Activated CD4-positive, alpha-beta T cell treated with anti-CD3 and anti-CD28 coated beads, Interleukin-2, amount 50 U/mL, for 1 hour (primary cell): ENCODE measurements at places on chromosomes 7 and 10.

DNA sequence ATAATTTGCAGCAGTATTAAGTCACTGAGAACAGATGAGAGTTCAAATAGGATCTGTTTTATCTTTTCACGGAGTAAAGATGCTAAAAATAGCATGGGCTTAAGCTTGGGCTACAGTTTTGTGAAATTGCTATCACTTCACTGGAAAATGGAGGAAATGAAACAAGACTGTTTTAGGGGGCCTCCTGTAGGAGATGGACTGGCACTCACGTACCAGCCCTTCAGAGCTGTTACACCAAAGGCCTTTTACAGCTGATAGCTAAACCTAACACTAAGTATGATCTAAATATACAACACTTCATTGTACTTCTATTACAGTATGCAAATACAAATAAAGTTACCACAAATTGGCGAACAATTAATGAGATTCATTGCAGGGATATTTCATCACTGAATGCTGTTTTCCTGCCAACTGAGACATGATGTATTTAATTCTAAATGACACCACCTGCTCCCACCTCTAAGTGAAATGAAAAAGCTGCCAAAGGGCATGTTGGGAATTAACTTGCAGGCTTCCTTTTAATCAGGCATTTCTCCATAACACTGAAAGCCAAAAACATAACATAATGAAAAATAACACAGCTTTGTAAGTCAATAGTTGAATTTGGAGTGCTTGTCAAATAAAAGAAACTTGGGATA is 304.5 kb upstream of the LRRN3 start:
- DNase-seq: no peak

GRCh38 chr7:96781919-96782318 is 72.3 kb upstream of the SEM1 start:
- DNase-seq: no peak

GRCh38 chr7:107233174-107233573 is 64.4 kb downstream of the HBP1 start:
- DNase-seq: no peak

GRCh38 chr7:139641337-139641992 is 118.0 kb downstream of the CLEC2L start:
- no peak for DNase-seq

DNA sequence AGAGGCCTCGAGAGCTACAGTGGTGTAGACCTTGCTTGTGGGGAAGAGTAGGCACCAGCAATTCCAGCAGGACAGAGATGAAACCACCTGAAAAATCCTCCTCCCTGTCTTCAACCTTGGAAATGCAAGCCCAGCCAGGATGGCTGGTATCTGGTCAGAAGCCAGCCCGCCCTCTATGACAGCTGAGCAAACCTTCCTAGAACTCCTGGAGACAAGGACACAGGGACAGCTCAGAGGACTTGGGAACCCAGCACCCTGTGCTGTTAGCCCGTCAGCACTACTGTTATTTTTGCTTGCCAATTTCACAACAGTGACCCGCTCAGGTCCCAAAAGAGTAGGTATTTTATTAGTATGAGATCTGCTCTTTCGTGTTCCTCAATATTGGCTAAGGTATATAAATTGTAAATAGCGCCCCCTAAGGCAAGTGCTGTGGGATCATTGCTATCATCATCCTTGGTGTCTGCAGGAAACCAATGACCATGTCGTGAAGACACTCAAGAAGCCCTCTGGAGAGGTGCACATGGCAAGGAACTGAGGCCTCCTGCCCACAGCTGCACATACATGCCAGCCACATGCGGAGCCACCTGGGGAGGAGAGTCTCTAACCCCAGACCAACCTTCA is 156.5 kb upstream of the CHST15 start:
- no peak for DNase-seq

- no peak for DNase-seq
Measured at GRCh38 chr10:85098835-85099521, 770.6 kb downstream of the CCSER2 start.

DNA sequence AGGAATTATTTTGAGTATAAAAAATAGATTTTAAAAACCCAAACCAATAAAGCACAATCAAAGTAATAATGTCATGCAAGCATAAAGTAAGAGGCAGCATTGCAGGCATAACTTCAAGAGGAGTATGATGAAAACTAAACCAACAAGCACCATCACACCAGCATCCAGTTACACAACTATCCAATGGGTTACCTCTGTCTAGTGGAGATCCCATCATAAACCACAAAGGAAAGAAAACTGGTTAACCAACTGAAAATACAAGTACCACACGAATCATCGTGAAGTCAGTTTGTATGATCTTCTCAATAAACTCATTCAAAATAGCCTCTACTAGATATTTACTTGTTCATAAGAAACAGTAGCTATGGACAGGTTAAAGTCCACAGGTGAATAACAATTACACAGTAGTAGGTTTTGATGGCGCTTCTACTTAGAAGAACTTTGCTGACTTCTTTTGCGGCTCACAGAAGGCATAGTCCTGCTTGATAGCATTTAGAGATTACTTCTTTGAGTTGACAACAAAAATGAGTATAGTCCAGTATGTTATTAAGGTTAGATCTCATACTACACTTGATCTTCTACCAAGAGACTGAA is 116.6 kb downstream of the MICU1 start:
- no peak for DNase-seq

DNA sequence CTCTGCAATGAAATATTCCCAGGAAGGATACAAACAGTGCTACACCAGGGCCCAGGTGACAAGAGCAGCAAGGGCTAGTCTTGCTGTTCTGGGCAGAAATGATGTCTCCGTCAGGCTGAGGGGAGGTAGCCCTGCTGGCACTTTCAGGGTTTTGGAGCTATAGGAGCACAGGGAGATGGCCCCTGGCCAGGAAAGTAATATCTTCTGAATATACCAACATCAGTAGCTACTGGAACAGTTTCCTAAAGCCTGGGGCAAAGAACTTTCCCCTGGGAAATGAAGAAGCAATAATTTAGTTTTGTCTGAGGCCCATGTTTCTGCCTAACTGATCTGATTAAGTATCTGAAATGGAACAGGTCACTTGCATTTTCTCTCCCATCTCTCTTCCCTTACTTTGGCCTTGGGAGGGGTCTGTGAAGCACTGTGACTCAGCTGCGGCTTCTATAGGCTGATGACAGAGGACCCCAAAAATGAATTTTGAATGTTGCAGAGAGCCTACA is 489.1 kb upstream of the PODXL start:
- no peak for DNase-seq

GRCh38 chr7:16786257-16786656 is 18.5 kb downstream of the AGR2 start:
- DNase-seq: no peak

DNA sequence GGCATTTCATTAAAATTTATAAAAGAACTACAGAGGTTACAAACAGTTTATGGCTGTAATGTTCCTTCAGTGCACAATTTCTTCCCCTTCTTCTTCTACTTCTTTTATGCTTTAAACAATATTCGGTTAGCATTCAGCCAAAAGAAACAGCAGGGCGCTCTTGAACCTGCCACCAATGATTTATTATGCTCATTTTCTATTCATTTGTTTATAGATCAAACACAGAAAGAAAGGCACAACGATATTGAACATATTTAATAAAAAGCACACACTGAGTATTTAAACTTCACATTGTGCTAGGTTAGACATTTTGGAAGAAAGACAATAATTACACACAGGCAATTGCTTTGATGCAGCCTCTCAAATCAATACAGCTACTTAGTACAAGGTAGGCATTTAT is 1025.8 kb upstream of the LRRN3 start:
- no peak for DNase-seq

- no peak for DNase-seq
Measured at GRCh38 chr7:27312820-27313219, 70.2 kb downstream of the EVX1 start.

- no peak for DNase-seq
Measured at GRCh38 chr7:126424985-126425384, 827.8 kb downstream of the GRM8 start.

GRCh38 chr10:42637142-42637541 is 1.2 kb downstream of the ZNF33B start:
- DNase-seq: no peak

DNA sequence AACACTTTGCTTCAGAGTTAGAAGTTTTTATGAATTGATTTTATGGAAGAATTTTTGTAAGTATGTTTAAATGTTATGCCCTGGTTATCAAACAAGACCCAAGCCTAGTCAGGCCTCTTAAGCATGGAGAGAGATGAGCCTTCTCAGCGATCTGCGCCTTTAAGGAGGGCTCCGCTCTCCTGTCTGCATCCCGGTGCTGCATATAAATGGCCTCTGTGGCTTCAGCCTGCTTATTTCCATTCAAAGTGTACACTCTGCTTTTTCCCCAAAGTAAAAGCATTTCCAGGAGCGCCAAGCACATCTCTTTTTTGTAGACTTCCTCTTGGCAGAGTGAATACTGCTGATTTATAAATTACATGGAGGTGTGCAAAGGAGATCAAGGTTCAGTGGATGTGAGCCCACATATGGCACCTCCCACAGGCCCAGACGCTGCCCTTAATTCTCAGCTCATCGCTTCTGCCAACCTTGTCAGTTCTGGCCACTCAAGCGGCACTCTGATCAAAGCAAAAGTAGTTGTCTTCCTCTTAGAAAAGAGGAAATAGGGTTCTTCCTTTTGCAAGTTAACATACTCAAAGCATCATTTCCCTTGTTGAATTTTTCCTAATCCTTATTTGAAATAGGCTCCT is 70.0 kb upstream of the SFMBT2 start:
- DNase-seq: no peak

DNA sequence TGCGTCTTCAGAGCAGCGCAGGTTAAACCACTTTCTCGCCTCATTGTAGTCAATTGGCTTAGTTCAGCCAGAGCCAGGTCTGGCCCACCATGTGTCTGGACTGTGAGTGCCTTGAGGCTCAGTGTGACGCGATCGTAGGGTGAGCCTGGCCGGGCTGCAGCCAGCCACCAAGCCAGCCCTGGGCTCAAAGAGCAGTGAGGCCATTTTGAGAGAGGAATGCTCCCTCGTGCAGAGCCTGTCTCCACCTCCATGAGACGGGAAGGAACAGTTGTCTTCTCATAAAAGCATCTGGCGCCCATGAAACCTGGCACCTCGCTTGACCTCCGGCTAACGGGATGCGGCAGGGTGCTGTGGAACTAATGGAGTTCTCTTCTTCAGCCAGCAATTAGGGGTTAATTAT is 34.5 kb downstream of the LHPP start:
- DNase-seq: no peak

GRCh38 chr7:92135052-92135889 is 994 bp upstream of the CYP51A1 start:
- DNase-seq: no peak

GRCh38 chr10:85612378-85612775 is 754.2 kb downstream of the GRID1 start:
- DNase-seq: peak; percentile 46

- DNase-seq: no peak
Measured at GRCh38 chr7:46007990-46008643, 87.0 kb upstream of the IGFBP3 start.

DNA sequence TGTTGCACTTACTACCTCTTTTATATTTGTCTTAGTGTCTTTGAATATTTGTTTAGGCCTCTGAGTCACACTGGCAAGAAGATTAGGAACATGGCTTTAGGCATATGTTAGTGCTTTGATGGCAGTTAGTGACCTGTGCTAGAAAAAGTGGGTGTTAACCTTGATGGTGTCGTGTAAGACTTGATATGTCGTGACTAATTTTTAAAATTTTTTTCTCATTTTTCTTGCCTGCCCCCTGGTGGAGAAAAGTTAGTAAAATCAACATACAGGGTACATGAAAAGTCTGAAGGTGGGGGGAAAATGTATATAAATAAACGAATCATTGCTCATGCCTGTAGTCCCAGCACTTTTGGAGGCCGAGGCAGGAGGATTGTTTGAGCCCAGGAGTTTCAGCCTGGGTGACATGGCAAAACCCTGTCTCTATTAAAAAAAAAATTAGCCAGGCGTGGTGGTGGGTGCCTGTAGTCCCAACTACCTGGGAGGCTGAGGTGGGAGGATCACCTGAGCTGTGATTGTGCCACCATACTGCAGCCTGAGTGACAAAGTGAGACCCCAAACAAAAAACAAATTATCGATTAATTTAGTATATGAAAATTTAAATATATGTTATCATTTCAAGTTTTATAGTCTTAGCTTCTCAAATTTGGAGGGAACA is 44.6 kb downstream of the TAX1BP1 start:
- no peak for DNase-seq

GRCh38 chr7:78124216-78124615 is 325.6 kb downstream of the PHTF2 start:
- no peak for DNase-seq

- no peak for DNase-seq
Measured at GRCh38 chr10:98852686-98853085, 383.0 kb downstream of the HPSE2 start.

DNA sequence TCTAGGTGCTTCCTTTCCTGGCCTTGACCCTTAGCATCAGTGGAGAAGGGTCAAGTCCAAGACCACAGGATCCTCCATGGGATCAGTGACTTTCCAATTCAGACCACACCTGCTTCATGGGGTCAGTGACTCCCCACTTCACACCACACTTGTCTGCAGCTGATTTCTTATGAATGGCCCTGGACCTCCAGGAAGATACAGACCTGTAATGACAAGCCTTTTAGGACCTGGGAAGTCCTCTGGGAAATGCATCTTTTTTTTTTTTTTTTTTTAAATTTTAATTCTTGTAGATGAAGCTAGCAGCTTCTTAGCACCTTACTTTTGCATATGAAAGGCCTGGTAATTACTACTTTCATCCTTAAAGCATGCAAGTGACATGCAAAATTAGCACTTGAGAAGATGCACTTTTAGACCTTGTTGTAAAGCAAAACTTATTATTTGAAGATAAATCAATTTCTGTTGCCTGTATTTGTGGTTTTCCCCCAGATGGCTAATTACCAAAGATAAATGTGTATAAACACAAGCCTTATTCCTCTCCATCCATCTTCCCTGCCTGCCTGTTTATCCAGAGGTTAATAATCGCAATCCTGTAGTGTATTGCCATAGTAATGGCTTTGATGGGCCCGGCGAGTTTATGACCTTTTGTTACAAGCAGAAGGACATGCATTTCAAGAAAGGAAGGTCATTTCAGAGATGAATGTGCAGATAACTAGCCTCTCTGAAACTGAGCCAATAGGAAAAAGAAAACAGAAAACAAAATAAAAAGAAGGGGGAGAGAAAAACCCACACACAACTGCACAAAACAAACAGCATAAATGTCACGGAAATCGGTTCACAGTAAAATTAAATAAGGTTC is 1018.7 kb downstream of the TYW1 start:
- no peak for DNase-seq
